ENCODE measurements at places on chromosomes 7 and 10.
A peak's percentile ranks its signal among the peaks of the same experiment; 100 is the strongest.

GRCh38 chr7:139784648-139785047 lies 6.8 kb upstream of the HIPK2 start:
- no peak for DNase-seq

DNA sequence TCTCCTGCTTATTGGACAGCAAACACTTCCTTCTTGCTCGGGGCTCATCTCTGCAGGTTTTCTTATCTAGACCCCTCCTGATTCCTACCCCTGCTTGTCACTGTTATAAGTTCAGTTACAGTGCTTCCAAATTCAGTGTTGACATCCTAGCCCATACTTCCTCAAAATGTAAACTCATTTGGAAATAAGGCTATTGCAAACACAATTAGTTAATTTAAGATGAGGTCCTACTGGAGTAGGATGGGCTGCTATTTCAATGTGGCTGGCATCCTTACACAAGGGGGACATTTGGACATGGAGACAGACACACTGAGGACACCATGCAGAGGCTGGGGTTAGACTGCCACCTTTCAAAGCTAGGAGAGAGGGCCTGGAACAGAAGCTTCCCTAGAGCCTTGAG lies 85.2 kb upstream of the NPVF start:
- no peak for DNase-seq

- no peak for DNase-seq
Observed at GRCh38 chr7:129368389-129368986, 65.7 kb upstream of the STRIP2 start.

GRCh38 chr10:78960316-78960800 lies 108.4 kb upstream of the ZMIZ1 start:
- peak; percentile 53 for DNase-seq

DNA sequence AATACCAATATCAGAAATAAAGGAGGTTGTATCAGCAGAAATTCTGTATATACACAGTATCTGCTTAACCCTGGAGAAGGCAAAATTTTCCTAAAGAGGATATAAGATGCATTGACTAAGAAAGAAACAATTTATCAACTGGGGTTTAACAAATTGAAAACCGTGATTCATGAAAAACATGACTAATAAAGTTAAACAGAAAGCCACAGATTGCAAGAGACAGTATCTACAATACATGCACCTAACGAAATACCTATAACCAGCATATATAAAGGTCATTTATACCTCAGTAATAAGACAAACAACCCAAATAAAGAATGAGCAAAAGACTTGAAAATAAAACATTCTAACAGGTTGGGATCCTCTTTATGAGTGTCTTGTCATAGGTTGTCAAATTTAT lies 101.8 kb downstream of the IQUB start:
- no peak for DNase-seq

GRCh38 chr10:116629340-116629739 lies 8.6 kb downstream of the PNLIPRP2 start:
- DNase-seq: no peak

- no peak for DNase-seq
Observed at GRCh38 chr10:76621886-76622620, 1015.6 kb downstream of the KCNMA1 start.

DNA sequence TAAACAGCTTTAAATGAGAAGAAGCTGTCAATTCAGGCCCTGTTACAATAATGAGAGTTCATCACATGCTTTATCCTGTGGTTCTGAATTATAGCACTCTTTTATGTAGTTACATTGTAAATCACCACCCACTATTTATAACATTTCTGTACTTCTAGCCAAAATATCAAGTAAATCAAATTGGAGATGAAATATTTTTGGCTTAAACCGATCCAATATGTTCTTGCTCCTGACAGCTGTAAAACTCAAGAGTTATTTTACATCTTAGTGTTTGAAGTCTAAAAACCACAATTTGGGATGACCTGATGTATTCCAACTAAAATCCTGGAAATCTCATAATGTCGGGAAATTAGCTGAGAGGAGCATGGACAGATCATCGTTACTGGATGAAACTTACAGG lies 371.2 kb upstream of the LRRN3 start:
- no peak for DNase-seq

DNA sequence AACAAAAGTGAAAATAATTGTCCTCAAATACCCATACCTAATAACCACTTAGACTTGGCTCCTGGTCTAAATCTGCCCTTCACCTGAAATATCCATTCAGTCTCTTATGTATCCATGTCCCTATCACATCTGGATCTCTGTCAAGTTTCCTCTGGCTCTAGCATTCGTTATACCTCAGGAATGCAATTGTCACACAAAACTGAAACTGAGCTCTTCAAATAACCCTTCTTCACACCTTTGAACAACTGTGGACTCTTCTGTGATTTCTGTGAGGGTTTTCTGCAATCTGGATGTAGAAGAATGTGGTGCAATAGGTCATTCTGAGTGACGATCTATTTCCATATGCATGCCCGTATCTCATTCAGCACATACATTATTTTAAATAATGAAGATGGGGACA lies 53.5 kb upstream of the FGL2 start:
- DNase-seq: no peak

DNA sequence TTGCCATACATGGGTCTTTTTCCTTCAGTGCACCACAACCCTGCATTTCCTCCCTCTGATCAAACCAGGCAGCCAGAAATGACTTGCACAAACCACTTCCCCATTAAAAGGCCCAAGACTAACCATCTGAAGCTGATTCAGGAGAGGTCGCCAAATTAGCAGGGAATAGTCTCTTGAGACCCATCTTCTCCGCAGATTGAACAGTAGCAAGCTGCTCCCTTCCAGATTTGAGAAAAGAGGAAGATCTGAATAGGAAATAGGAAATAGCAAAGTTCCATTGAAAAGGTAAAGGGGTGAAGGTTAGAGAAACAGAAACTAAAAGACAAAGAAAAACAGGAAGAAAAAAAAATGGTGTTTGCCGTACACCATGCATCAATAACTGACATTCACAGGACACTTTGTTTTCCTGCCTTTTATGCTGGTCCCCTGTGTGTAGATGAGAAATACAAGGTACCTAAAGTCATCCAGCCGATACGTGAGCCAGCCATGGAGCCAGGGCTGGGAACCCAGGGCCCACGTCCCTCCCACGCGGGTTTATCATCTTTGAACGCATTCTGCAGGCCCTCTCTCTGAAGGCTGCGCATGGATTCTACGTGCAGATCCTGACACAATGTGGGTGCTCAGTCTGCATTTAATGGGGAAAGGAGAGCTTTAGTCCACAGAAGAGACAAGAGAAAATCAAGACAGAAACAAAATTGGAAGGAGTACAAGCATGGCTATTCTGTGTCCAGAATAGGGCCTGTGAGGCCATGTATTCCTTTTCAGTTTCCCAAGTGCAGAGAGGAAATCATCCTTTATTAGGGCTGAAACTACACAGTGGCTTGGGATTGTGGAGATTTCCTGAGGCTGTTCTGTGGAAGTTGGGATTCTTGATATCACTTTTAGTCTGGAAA lies 268.4 kb upstream of the NPVF start:
- DNase-seq: no peak

GRCh38 chr7:106108991-106109390 lies 3.1 kb downstream of the SYPL1 start:
- DNase-seq: no peak

DNA sequence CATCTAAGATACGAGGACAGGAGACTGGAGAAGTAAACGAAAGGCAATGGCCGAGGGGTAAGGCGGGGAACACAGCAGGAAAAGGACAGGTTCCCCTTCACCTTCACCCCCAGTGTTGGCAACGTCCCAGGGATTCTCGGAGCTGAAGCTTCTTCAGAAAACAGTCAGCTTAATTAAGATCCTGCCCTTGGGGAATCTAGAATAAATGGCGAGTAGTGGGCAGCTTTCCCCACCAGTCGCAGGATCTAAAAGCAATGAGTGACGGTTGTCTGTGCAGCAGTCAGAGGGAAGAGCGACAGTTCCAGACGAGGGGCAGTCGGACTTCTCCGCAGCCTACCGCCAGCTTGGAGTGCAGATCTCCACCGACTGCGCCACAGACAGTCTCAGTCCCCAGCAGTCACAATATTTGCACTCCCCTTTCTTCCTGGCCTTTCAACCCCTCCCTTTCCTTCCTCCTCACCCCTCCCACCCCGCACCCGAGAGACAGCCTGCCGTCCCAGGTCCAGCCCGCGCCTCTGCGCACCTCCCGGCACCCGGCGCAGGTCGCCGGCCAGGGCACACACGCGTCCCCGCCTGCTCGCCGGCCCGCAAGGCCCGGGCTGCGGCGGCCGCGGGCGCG lies 10.9 kb upstream of the SP8 start:
- no peak for DNase-seq

DNA sequence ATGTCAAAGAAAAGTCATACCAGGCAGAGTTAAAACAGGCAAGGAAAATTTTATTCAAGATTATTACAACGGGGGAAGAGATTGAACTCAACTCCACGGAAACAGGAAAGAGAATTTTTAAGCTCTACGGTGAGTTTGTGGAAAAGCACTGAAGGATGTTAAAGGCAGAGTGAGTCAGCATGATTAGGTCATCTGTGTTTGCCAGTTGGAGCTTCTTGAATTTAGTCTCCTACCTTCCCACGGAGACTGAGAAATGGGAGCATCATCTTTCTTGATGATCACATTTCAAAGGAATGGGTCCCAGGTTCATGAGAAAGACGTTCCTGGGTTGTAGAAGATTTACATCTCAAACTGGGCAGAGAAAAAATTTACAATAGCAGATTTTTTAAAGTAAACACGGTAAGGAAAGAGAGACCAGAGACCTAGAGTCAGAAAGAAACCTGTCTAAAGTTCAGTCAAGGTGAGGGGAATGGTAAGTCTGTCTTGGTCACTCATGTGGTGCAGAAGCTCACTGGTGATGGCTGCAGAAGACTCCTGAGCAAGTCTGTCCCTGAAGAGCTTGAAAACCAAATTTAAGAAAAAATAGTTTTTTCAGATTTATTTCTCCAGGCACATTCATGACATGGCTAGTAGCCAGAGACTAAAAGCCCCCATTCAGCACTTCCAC lies 516.9 kb upstream of the LRRN3 start:
- no peak for DNase-seq

DNA sequence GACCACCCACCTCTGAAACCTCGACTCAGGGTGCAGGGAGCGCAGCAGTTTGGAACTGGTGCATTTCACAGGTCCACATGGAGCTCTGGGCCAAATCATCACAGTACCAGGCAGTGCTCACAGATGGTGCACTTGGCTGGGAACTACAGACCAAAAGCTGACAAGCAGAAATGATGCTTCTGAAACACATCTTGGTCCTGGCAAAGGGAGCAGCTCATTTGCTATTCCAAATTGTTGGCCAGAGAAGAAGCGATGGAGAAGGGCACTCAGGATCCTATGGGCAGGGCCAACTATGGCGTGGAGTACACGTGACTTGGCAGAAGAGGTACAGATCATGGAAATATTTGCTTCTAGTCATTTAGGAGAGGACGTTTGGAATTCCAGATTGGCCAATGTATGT lies 383.9 kb downstream of the CALN1 start:
- DNase-seq: no peak

- no peak for DNase-seq
Observed at GRCh38 chr7:112963634-112964033, 123.0 kb downstream of the GPR85 start.

DNA sequence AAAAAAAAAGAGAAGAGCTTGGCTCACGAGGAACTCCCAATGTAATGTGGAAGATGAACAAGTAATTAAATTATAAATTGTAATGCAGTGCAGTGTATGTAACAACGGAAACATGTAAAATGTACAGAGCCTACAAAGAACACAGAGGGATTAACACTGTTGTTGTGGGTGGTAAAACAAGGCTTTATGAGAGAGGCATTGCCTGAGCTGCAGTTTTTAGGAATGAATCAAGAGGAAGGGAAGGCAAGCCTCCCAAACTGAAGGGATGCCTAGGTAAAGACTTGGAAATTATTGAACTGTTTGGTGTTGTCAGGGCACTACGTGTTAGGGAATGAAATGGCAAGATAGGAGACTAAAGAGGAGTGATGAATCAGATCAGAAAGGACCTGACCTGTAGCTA lies 213.7 kb downstream of the HTR7 start:
- no peak for DNase-seq

DNA sequence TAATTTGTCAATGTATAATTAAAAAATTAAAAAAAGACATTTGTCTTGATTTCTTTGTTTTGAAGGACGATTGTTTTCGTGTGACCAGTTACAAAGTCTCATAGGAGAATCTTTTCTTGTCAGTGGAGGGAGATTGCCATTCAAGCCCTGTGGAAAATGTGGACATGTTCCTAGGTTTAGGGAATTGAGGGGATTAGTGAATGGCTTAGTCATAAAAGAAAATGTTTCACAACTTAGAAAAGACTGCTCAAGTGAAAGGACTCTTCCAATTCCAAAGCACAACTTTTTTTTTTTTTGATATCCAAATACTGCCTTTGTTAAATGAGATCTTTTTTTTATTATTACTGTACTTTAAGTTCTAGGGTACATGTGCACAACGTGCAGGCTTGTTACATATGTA lies 140.7 kb upstream of the HABP2 start:
- no peak for DNase-seq

DNA sequence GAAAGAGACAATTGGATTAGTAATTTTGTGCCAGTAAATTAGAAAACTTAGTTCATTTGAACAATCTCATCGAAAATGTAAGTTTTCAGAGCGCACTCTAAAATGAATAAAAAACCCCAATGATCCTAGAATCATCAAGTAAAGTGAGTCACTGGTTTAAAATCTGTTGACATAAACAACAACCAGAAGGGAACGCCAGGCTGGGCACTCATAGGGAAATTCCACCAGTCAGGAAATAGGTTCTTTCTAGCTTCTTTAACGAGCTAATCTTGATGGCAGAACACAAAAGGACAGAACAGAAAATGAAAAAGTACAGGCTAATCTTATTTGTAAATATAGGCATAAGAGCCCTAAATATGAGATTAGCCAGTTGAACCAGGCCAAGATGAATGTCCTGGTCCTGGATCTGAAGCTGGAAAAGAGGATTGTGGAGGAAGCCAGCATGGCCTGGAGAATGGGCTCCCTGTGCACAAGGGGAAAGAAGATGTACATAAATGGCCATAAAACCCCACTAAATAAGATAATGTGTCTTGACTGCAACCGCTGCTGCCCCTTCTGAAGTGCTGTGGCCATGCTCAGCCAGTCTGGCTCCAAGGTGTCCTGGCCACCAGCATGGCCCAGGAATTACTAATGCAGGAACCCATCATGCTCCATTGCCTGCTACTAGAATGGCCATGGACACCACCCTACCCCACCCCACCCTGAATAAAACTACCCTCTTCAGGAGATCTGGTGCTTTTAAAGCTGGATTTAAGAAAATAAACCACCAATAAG lies 114.0 kb downstream of the WDFY4 start:
- DNase-seq: no peak

Measured in posterior cingulate gyrus (tissue), 11 donors.